ENCODE measurements at places on chromosomes 7 and 10. TPM values are rescaled to one million over a fixed set of nuclear protein-coding genes. Genes with fewer than 3 reads are reported as not detected.

GRCh38 chr10:27297844-27298521, 57.4 kb upstream of the ACBD5 start:
- no peak for DNase-seq

- no peak for DNase-seq
Measured at GRCh38 chr7:137970253-137970975, 31.5 kb downstream of the CREB3L2 start.

DNA sequence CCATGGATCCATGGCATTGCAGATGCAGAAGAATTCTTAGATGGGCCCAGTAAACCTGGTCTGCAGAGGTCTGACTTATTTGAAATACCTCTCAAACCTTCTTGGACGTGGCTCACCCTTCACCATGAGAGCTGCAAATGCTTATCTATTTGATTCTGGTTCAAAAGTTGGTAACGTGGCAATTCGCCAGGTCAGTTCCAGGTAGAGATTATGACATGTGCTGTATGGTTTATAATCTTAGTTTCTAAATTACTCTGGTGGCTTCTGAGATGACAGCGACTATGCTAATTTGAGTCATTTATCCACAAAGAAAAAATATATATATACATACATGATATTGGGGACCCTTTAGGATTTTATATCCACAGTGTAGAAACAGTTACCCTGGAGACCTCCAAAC, 68.8 kb downstream of the NRP1 start:
- no peak for DNase-seq

Gene TLL2
- total RNA-seq, result not detected

DNA sequence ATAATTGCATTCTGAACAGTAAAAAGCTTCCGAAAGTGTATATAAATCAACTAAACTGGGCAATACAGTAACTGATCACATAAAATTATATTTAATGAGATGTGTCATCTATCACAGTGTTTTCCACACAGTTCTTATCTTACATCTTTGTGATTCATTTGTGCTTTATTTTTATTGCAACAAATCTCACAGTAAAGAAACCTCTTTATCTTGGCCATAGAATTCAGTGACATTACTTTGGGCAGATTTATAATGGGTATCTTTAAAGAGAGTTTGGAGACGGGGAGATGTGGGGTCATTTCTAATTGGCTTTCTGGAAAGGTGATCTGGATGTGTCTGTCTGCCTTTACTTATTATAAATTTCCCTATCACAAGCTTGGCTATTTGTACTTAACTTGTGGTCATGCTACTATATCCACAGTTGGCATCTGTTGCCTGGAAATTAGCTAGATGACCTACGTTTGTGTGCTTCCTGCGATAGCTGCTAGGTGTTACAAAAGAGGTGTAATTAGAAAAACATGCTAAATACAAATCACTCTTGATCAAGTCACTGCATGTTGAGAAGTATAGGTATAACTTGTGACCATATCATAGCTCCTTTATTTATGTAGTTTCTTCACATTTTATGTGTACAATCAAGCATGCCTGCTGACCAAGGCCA, 123.8 kb downstream of the ARID5B start:
- no peak for DNase-seq

DNA sequence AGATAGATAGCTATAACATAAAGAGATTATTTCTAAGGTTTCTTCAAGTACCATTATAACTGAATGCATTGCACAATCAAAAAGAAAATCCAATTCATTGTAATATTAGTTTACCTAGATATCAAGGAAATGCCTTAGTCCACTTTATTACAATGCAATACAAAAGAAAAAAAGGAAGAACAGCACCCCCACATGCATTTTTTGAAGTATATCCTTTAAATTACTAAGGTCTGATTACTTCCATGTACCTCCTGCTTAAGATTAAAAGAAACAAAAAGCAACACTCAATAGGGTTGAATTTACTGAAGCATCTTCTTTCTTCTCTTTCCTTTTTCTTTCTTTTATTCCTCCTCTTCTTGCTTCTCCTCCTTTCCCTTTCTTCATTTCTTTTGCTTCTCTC, 973.8 kb upstream of the LRRTM3 start:
- no peak for DNase-seq

GRCh38 chr7:110973196-110973990, 117.5 kb upstream of the LRRN3 start:
- DNase-seq, result no peak

Gene PPP1R3C
- not detected for total RNA-seq

DNA sequence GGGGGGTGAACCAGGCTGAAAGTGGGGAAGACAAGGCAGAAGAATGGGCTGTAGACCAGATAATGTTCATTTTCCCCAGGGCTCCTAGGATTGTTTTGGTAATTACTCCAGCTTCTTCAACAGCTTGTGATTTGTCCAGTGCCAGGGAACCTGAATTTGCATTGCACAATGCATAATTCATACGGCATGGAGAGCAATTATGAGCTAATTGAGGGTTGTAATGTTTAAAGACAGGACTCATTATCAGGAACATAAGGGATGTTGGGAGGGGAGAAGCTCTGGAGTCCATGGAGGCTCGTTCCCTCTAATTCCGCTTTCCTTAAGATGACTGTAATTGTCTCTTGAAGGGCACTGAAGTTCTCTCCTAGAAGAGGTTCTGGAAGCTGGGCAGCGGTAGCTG, 405.0 kb upstream of the ZMIZ1 start:
- no peak for DNase-seq

- no peak for DNase-seq
Measured at GRCh38 chr7:111919631-111920179, 286.5 kb downstream of the DOCK4 start.

Gene AKR1C4
- total RNA-seq, result not detected

Gene NACAD
- total RNA-seq, result not detected

DNA sequence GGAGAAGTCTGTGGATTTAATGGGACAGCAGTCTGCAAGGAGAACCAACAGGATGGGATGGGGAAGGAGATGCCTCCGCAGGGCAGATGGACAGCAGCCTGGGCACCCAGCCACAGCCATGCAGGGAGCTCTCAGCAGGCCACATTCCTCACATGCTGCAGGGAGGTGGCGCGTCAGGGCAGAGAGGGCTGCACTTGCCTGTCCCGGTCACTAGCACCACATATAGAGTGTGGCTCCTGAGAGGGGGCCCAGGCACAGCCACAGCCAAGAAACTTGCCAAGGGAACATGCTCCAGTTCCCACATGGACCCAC, 86.8 kb upstream of the ZMIZ1 start:
- no peak for DNase-seq

DNA sequence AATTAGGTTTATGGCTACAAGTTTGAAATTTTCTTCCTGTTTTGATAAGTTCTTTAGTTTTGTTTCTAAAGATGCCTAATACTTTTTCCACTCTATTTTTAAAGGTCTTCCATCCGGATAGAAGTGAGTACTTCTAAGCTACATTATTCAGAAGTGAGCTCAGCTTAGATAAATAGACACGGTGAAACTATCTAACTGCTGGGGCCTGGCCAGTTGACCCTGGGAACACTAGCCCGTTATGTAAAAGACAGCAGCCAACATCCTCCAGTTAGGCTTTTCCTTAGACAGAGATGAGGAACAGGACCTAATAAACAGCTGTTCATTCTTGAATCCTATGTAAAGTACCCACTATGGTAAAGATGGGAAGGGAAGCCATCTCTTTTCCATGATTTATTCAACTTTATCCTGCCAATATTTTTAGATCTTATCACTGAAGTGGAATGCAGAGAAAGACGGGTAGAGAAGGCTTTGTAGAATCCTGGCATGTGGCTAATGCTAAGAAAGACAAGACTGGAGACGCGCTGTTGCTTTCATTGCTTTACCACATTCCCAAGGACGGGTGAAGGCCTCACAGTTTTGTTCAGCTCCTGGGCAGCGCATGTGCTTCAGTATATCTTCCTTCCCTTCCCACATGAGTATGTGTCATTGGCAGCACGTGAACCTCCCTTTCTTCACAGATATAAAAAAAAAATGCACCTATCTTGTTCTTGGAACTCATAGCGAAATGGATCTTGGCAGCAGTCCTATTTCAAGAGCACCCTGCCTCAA, 340.0 kb upstream of the MEOX2 start:
- no peak for DNase-seq

Gene HTRA1
- not detected for total RNA-seq

Gene PLEKHA1
- 62.9 TPM for total RNA-seq

DNA sequence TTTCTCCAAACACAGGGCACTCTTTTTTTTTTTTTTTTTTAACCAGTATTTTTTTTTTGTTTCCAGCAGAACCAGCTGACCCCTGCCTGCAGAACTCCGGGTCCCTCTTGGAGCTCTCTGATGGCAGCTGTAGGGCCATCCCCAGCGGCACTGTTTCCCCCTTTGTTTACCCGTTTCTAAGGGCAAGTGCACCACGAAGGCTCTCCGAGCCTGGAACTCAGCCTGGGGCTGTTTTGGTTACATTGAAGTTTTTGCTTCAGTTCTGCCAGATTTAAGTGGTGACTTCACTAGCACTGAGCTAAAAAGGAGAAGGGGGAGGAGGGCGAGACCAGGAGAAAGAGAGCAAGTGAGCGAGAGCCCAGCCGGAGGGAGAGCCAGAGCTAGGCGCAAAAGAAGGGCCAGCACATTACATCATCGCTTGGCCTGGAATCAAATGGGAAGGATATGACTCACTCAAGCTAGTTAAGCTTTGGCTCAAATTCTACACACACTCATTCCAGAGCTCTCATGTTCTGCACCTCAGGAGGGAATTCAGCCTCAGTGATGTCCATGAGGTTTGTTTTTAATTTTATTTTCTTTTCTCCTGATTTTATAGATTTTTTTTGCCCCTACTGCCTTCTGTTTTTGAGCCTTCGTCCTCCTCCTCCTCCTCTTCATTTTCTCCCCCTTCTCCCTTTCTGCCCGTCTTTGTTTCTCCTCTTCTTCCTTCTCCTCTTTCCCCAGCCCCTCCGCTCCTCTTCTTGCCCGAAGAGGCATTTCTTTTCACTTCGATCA, 272.3 kb downstream of the TRIL start:
- no peak for DNase-seq

Data from CD4-positive, alpha-beta memory T cell (primary cell).